ENCODE measurements at places on chromosomes 16 and 17.

- DNase-seq = no peak
These were observed 10.8 kb upstream of the SLFN12L start for GRCh38 chr17:35548208-35548810.

- DNase-seq = no peak
These were observed 12.1 kb downstream of the GUCY2D start for GRCh38 chr17:8014558-8014850.

DNA sequence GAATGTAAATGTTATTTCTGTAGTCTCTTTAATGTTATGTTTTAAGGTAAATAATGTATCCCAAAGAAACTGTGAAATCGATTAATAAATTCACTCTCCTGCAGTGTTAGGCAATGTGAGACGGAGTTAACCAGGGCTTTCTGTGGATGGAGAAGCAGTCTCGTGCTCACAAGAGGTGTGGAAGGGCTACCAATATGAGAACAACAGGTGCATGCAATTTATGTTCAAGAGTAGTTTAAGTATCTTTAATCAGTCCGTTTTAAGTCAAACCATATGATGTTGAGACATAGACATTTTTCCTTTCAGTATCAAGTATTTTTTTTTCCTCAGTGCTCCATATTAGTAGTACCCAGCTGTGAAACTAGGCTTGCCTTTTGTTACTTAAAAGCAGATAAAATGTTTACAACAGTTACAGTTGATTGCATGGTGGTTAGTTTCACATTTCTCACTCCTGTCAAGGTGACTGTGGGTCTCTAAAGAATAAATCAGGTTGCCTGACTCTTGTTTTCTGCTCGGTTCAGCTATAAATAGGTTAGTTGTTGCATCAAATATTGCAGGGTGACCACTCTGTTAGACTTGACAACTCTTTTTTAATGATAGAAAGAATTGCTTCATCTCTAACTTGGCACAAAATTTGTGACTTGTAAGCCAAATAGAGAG lies 54.4 kb downstream of the COX10 start:
- DNase-seq = no peak

DNA sequence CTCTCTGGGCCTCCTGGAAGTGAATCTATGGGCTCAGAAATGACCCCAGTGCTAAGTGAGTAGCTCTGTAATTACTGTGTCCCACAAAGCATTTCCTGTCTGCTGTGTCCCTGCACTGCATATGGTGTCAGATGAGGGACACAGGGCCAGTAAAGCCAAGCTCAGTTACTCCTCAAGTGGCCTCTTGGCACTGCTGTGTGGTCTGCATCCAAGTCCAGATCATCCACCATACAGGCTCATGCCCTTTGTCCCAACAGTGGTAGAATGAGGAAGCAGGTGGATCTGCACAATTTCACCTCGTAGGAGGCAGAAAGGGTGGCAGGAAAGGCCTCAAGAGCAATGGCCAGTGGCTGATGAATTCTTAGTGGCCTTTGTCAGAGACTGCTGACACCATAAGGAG lies 146.8 kb downstream of the SOX9 start:
- no peak for DNase-seq

All from CD8-positive, alpha-beta memory T cell (primary cell).